Stimulated activated CD4-positive, alpha-beta T cell treated with anti-CD3 and anti-CD28 coated beads, Interleukin-15, amount 100 ng/mL, for 48 hours (primary cell): ENCODE measurements at places on chromosomes 1 and 21.

DNA sequence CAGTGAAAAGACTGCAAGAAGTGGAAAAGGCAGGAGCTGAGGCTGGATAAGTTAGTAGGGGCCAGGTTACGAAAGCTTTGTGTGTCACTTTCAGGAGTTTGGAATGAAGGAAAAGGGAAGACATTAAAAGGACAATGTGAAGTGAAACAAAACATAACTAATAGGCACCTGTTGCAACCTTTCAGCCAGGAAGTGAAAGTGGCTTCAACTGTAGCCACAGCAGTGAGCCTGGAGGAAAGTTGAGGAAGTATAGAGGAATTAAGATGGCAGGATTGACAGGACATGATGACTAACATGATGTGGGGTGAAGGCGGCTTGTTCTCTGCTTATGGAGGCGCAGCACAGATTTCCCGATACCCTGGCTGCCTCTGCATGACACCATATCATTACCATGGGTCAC lies 68.9 kb downstream of the C4BPA start:
- no peak for DNase-seq

DNA sequence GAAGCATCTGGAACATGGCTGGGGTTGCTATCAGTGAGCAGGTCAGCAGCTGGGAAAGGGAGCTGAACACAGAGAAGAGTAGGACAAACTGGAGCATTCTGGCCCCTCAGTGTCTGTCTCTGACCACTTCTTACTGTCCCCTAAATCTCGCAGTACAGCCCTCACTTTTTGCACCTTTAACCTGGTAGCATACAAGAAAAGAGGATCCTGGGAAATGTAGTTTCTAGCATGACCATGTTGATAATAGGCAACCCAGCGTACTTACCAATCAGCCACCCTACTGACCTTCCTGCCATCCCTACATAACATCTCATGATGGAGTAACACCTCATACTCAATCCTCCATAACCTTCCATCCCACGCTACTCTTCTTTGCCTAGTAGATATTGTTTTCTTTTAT lies 99.1 kb upstream of the RAVER2 start:
- no peak for DNase-seq

GRCh38 chr21:46443910-46444309 lies 14.8 kb upstream of the DIP2A start:
- DNase-seq, result no peak

GRCh38 chr1:152967201-152967600 lies 3.2 kb upstream of the SPRR4 start:
- no peak for DNase-seq
